ENCODE measurements at places on chromosomes 3 and 15.

DNA sequence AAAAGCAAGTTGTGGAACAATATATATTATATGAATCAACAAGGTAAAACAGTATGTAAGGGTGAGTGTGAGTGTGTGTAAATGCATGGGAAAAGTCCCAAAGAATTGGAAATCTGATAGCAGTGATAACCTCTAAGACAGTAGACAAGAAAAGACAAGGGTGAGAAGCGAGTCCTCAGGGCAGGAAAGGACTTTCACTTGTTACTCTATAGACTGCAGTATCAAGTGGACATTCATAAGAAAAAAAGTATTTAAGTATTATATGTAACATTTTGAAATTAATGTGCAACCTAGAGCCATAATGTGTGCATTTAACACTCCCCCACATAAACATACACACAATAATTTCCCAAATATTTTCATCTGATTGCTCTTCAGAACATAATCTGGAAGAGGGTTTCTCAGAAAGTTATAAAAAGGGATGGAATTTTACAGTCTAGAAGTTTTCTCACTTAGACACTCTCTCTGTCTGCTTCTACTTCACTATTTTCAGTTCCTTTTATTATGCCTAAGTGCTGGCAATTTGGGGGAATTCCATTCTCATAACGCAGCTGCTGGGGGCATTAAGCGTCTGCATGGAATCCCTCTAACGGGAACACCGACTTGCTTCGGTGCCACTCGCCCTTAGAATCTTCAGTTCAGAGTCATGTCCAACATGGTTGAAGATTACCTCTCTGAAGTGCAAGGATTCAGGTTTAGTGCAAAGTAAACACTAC lies 50.0 kb upstream of the CDIN1 start:
- DNase-seq = no peak

GRCh38 chr15:79834495-79834894 lies 62.3 kb downstream of the MTHFS start:
- no peak for DNase-seq

DNA sequence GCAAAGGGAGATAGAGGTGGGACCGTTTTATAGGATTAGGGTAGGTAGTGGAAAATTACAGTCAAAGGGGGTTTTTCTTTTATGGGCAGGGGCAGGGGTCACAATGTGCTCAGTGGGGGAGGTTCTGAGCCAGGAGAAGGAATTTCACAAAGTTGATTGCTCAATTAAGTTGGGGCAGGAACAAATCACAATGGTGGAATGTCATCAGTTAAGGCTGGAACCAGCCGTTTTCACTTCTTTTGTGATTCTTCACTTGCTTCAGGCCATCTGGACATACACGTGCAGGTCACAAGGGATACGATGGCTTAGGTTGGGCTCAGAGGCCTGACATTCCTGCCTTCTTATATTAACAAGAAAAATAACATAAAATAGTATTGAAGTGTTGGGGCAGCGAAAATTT lies 453.8 kb downstream of the VGLL3 start:
- DNase-seq = no peak

DNA sequence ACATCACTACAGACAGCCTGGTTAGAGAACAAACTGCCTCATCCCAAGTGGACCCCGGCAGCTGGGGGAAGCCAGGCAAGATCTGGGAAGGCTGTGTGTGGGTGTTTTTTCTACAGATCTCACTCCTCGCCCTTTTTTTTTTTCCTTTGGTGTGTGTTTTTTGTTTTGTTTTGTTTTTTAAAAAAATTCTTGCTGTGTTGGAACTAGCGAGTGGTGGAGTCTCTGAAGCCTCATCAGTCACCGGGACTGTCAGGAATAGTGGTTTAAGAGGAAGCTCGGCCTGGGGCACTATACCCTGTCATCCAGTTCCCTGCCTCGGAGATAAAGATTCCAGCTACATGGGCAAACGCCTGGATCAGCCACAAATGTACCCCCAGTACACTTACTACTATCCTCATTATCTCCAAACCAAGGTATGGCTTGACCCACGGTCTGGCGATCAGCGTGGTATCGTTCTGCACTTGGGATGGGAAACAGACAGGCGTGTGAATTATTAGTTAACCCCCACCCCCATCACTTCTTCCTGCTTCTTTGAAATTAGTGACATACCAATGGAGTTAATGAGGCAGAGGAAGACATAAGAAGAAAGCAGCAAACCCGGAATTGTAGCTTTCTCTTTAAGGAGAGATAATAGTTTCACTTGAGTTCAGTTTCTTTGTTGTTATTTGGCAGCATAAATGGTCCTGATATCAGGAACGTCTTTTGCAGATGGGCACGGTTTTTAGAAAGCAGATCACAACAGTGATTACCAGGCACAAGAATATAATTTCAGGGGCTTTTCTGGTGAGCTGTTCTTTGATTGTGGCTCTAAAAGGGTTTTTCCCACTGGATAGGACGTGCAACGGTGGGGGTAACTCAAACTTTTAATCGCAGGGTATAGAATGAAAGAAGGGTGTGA lies 722 bp downstream of the RBMS3 start:
- DNase-seq = no peak

DNA sequence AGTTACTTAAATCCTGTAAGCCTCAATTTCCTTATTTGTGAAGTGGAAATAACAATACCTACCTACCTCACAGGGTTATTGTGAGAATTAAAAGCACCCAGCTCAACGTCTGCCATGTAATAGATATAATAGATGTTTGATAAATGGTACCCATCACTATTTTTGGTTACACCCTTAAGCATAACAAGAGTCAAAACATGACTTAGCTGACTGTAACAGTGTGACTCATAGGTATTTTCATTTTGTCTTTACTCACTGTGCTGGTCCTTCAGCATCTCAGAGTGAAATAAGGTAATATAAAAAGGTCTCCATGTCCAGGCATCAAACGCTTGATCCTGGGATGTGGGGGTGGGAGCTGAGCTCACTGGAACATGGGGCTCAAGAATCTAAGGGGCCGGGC lies 3.1 kb downstream of the CPLX3 start:
- DNase-seq = no peak

DNA sequence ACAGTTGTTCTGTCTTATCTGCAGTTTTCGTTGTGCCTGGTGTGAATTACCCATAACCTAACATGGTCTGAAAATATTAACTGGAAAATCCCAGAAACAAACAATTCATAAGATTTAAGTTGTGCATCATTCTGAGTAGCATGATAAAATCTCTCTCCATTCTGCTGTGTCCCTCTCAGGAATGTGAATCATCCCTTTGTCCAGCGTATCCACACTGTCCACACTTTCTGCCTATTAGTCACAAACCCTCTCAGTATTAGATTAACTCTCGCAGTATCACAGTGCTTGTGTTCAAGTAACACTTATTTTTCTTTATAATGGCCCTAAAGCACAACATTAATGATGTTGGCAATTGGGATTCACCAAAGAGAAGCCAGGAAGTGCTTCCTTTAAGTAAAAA lies 203.2 kb downstream of the CGGBP1 start:
- DNase-seq = no peak

GRCh38 chr15:67674983-67675382 lies 132.5 kb downstream of the MAP2K5 start:
- DNase-seq = no peak

- DNase-seq = no peak
Observed at GRCh38 chr3:47867451-47868044, 64.6 kb downstream of the DHX30 start.

- DNase-seq = no peak
Observed at GRCh38 chr15:87973501-87974215, 282.9 kb downstream of the NTRK3 start.

GRCh38 chr15:76501726-76502125 lies 165.2 kb downstream of the ISL2 start:
- no peak for DNase-seq

DNA sequence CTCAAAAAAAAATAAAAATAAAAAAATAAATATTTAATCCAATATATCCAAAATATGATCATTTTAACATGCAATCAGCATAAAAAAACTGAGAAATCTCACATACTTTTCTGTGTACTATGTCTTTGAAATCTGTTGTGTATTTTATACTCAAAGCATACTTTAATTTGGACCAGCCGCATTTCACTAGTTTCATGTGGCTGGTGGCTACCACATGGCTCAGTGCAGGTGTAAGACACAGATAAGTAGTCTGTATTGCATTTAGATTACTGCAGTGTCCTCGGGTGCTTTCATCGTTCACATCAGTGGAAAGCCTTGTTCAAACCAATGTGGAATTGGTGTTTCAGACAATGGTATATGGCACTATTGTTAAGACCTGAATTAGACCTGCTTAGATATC lies 11.0 kb downstream of the CRTC3 start:
- no peak for DNase-seq

DNA sequence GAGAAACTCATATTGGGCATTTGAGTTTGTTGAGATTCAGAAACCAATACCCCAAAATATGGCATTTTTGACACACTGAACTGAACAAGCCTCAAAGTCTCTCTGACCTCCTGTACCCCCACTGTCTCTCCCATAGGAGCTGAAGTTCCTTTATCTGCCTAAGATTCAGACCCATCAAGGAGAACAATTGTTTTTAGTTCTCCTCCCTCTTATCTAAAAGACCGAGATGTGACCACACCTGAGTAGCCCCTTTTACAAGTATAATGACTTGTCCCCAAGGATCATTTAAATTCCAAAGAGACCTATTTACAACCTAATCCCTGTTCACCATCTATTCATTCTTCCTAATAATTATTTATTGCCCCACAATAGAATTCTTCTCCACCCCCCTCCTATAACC lies 122.1 kb upstream of the PLAAT1 start:
- DNase-seq = no peak

- DNase-seq = no peak
Observed at GRCh38 chr3:100521439-100521845, 29.0 kb downstream of the TMEM45A start.

- DNase-seq = no peak
Observed at GRCh38 chr3:138389841-138390581, 41.6 kb downstream of the MRAS start.

- no peak for DNase-seq
Observed at GRCh38 chr15:36644191-36644896, 64.9 kb downstream of the CDIN1 start.

DNA sequence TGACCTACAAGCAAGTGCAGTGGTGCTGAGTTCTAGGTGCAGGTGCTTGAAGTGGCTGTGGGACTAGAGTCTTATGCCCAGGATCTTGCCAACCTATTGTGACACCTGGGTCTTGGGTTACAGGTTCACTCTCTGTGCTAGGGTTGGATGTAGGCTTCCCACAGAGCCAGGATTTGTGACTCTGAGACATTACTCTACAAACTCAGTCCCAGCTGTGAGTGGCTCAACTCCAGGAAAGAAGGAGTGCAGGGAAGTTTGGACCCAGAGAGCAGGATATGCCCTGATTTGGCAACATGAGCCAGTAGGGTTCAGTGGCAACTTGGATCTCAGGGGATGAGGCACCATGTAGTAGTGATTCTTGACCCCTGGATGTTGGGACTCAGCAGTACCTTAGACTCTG lies 182.2 kb downstream of the LPP start:
- DNase-seq = no peak

- no peak for DNase-seq
Observed at GRCh38 chr3:38141173-38141951, 2.9 kb downstream of the MYD88 start.

DNA sequence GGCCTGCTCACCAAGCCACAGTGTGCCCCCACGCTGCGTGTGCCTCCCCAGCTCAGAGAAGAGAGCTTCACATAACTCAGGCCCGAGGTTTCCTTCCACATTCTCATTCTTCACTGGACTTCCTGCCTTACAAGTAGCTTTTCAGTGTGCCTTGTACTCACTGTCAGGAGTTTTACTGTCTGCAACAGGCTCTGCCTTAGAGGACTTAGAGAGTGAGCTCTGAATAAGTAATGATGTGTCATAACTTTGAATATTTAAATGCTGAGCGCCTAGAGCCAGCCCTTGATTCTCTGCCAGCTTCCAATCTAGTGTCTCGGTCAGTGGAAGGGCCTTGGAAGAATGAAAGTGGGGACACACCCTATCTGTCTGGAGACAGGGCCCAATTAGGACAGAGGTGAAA lies 41.8 kb downstream of the ITGB5 start:
- DNase-seq = no peak

- DNase-seq = no peak
Observed at GRCh38 chr3:4222574-4223175, 80.5 kb upstream of the SETMAR start.

GRCh38 chr3:77281721-77282120 lies 241.8 kb downstream of the ROBO2 start:
- no peak for DNase-seq

DNA sequence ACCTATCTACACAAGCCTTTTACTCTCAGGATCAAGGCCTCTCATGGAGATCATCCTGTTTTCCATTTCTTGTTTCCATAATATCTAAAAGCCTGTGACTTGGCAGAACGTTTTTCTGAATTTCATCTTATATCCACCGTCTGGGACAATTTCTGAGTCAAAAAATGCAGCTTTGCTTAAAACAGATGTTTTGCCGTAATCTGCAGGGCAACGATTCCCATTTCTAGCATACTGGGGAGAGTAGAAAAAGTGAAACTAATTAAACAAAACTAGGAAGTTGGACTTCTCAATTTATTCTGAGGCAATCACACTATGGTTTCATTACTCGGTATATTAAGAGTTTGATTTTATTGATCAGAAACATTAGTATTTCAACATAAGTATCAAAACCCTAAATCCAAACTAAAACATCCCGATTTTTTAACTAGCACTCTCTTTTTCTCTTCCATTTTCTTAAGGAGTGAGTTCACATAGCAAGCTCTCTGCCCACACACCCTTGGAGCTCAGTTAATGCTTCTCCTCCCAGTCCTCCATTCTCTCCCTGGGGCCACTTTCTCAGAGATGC lies 33.6 kb downstream of the SPATA12 start:
- no peak for DNase-seq

- DNase-seq = no peak
Observed at GRCh38 chr3:144859161-144859560, 887.5 kb downstream of the DIPK2A start.

GRCh38 chr15:55230051-55230670 lies 33.4 kb upstream of the RSL24D1 start:
- DNase-seq = no peak

GRCh38 chr3:46899151-46900006 lies 21.9 kb downstream of the PTH1R start:
- no peak for DNase-seq

DNA sequence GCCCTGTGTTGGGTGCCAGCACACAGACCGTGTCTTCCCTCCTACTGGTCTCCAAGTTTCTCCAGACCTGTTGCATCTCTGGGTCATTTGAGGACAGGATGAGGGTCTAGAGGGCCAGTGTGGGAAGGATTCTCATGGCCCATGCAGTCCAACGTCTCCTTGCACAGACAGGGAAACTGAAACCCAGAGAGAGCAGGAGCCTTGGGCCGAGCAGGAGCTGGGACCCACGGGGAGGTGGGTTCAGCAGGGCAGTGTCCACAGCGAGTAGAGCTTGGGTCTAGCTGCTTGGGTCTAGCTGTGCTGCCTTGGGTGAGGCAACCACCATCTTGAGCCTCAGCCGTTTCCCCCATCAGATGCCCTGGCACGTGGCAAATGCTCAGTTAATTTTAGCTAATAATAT lies 32.3 kb downstream of the HDAC11 start:
- no peak for DNase-seq

GRCh38 chr3:141532609-141533008 lies 45.8 kb downstream of the RASA2 start:
- no peak for DNase-seq

GRCh38 chr3:52036829-52037228 lies 19.5 kb downstream of the DUSP7 start:
- DNase-seq = no peak

GRCh38 chr3:146104068-146104467 lies 56.9 kb downstream of the PLOD2 start:
- DNase-seq = no peak

GRCh38 chr3:126119976-126120375 lies 36.1 kb upstream of the SLC41A3 start:
- no peak for DNase-seq

- DNase-seq = no peak
Observed at GRCh38 chr15:74552773-74553441, 11.9 kb downstream of the ARID3B start.
